Uterus (tissue), 4 donors: ENCODE measurements at places on chromosomes 6 and 20. TPM values are rescaled to one million over a fixed set of nuclear protein-coding genes. Genes with fewer than 3 reads are reported as not detected.

DNA sequence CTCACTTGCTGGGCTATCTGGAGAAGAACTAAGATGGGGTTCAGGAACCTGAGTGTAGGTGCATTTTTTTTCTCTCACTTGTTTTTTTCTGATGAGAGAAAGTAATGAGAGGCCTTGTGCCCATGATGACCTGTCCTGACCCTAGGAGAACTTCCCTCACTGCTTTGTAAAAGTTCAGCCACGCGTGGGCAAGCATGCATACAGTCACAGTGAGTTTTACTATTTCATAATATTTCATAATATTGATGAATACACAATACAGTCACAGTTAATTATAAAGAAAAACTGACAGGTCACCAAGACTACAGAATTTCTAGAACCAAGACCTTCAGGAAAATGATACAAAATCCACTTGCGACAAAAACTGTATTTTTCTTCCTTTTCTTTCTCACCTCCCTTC, 111.8 kb downstream of the MAP7 start:
- no peaks in the 10 kb centered on the region for H3K36me3 ChIP-seq
- no peaks in the 10 kb centered on the region for H3K27me3 ChIP-seq
- no peak for DNase-seq

DNA sequence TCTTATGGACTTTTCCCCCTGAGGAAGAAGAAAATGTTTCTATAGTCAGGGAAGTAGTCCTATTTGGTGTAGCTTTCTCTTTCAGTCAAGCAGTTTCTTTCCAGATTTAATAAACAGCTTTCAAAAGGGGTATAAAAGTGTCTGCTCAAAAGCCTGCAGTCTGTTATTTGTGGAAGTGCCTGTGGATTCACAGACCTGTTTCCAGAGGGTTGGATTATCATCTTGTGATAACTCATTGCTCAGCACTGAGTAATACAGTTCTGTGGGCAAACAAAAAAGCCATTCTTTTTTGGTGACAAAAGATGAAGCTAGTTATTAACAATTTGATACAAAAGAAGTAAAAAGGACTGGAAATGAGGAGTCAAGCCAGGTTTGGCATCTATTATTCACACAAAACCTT, 358.2 kb upstream of the ID4 start:
- H3K27me3 ChIP-seq, result no peaks in the 10 kb centered on the region
- H3K4me1 ChIP-seq, result no peaks in the 10 kb centered on the region
- H3K36me3 ChIP-seq, result no peaks in the 10 kb centered on the region

- DNase-seq, result no peak
- no peak overlapping the region for H3K27ac ChIP-seq
- no peaks in the 10 kb centered on the region for H3K27me3 ChIP-seq
- H3K36me3 ChIP-seq, result no peaks in the 10 kb centered on the region
Measured at GRCh38 chr6:15266423-15266996, 20.6 kb downstream of the JARID2 start.

DNA sequence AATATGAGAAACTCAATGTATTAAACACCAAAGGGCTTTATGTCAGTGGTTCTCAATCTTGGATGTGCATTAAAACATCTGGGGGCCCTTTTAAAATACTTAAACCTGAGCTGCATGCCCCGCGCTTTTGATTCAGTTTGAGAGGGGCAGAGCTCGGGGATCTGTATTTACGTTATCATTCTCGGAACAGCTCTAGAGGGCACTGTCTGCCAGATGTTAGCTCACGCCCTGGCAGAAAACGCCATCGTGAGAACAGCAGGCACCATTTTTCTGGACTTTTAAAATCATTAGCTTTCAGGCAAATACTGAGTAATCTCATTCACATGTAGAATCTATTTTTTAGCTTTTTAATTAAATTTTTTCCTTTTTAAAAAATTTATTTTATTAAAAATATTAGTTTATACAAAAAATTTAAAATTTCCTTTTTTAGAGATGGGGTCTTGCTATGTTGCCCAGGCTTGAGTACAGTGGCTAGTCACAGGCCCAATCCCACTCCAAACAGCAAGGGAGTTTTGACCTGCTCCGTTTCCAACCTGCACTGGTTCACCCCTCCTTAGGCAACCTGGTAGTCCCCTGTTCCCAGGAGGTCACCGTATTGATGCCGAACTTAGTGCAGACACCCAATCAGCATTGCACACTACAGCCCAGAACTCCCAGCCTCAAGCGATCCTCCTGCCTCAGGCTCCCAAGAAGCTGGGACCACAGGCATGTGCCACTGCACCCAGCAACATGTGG, 30.0 kb upstream of the ZNF133 start:
- H3K36me3 ChIP-seq, result no peaks in the 10 kb centered on the region
- H3K4me3 ChIP-seq, result no peak overlapping the region

DNA sequence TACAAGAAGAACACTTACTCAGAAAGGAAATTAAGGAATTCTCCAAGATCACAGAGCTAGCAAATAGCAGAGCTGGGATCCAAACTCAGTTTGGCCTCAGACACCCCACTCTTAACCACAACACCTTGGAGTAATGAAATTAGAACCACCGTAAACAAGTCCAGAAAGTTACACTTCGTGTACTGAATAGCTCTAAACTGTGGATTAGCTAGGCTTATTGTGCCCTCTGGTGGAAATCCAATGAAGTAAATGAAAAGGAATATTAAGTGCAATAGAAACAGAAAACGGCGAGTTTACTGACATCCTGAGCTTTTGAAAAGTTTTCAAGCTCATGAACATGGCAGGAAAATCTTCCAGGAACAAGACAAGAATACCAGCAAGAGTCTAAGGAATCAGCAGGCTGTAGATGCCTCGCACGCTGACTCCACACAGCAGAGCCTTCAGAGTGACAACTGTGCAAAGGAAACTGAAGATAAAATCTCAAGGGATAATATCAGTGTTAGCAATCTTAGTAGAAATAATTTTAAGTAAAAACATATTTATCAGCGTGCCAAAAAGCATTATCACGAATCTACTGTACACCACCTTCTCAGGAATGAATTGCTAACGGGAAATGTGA, 34.6 kb downstream of the FBXO5 start:
- H3K36me3 ChIP-seq, result no peaks in the 10 kb centered on the region
- DNase-seq, result no peak
- no peaks in the 10 kb centered on the region for H3K27me3 ChIP-seq
- no peak overlapping the region for H3K27ac ChIP-seq
- H3K4me1 ChIP-seq, result no peaks in the 10 kb centered on the region
- H3K4me3 ChIP-seq, result no peak overlapping the region

Gene PRPF6
- total RNA-seq, result 67.2 TPM

Gene NKX2-2
- not detected for total RNA-seq

Gene ZKSCAN8
- 48.9 TPM for total RNA-seq
